ENCODE measurements at places on chromosomes 1 and 21. TPM values are rescaled to one million over a fixed set of nuclear protein-coding genes. Genes with fewer than 3 reads are reported as not detected.

LMX1A gene
- under 0.01 TPM for total RNA-seq

TIAM1 gene
- total RNA-seq, result 18.4 TPM

NPPA gene
- total RNA-seq, result not detected

LYPD8 gene
- total RNA-seq, result not detected

KRTAP22-1 gene
- not detected for total RNA-seq

CYP2J2 gene
- 0.20 TPM for total RNA-seq

NBPF4 gene
- not detected for total RNA-seq

PGLYRP3 gene
- total RNA-seq, result not detected

F13B gene
- not detected for total RNA-seq

PCAT6 gene
- total RNA-seq, result not detected

OR2L2 gene
- under 0.01 TPM for total RNA-seq

MOV10 gene
- total RNA-seq, result 47.9 TPM

CD52 gene
- 0.98 TPM for total RNA-seq

All from subcutaneous preadipocyte (primary cell).